ENCODE measurements at places on chromosomes 13 and 19.
A peak's percentile ranks its signal among the peaks of the same experiment; 100 is the strongest.

DNA sequence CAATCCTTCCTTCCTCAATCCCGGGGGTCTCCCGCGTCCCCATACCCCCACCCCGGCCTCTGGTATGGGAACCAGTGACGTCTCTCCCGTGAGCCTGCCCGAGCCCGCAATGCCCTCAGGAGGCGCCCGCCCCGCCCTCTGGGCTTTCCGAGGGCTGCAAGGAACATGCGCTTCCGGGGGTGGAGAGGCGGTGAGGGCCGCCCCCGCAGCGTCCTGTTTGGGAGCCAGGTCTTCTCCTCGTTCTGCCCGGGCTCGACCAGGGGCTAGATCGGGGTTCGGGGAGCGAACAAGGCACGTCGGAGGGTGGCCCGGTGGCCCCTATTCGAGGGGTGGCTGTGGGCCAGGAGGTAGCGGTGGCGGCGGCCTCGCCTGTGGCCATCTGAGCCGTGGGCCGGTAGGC is 6.6 kb upstream of the TEX101 start:
- no peak for DNase-seq

DNA sequence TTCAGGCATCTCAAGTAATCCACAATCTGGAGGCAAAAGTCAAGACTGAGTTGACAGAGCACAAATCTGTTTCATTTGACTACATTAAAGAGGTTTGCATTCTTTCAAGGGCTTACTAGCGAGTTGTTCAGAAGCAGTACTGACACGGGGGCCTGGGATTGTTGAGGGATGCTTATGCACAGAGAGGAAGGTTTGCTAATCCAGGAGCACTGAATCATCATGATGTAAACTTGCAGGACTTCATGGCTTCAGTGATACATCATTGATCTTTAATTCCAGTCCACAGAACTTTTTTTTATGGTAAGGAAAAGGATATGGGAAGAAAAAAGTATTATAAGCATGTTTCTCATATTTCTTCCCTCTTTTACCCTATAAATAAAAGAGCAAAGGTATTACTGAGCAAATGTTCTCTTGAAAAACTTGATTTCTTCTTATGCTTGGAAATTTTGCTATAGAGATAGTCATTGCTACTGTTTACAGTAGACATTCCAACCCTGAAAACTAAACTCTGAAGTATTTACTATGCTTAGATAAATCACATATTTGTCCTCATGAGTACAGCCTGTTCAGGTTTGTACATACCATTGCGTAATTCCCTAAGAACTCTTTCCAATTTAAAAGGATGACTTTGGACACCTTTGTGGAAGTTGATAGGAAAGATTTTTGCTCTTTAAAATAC is 65.8 kb upstream of the KPNA3 start:
- no peak for DNase-seq

DNA sequence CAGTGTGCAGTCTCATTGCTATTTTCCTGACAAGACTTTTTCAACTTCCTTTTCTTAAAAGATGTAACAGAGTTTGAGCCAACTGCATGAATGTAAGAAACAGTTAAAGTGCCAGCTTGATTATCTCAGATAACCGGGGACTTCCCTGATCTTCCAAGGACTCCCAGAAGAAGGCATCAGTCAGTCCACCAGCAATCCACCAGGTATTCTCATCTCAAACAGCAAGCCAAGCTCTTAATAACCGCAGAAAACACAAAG is 350.1 kb downstream of the LIG4 start:
- no peak for DNase-seq

GRCh38 chr19:39174558-39175544 is 21.9 kb upstream of the NCCRP1 start:
- DNase-seq: no peak

- no peak for DNase-seq
Observed at GRCh38 chr13:104461049-104461448, 1394.8 kb upstream of the SLC10A2 start.

- no peak for DNase-seq
Observed at GRCh38 chr13:51663973-51664957, 80.0 kb downstream of the WDFY2 start.

DNA sequence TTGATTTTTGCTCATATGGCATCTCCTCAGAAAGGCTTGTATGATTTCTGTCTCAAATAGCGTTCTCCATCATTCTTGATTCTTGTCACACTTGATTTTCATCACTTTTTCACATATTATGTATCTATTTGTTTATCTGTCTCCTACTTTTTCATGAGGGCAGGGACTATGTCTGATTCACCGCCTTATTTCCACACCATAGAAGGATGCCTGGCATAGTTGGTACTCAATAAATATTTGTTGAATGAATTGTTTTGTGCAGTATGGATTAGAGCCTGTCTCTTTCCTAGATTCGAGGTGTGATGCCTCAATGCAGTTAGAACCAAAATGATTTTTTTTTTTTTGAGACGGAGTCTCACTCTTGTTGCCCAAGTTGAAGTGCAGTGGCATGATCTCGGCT is 12.1 kb downstream of the SAE1 start:
- no peak for DNase-seq

DNA sequence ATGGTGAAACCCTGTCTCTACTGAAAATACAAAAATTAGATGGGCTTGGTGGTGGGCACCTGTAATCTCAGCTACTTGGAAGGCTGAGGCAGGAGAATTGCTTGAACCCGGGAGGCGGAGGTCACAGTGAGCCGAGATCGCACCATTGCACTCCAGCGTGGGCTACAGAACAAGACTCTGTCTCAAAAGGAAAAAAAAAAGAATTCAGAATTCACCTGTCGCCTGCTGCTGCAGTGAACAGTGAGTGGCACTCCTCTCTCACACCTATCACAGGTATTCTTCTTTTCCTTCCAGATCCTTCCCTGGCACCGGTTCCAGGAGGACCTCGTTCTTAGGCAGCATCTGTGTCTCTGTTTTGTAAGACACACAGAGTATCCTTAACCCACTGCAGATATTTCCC is 5.8 kb upstream of the MVB12A start:
- no peak for DNase-seq

GRCh38 chr19:42324655-42325307 is 654 bp upstream of the MEGF8 start:
- no peak for DNase-seq

- DNase-seq: no peak
Observed at GRCh38 chr13:40401911-40402776, 264.3 kb downstream of the FOXO1 start.

GRCh38 chr19:44525721-44526430 is 3.6 kb downstream of the CEACAM20 start:
- no peak for DNase-seq

DNA sequence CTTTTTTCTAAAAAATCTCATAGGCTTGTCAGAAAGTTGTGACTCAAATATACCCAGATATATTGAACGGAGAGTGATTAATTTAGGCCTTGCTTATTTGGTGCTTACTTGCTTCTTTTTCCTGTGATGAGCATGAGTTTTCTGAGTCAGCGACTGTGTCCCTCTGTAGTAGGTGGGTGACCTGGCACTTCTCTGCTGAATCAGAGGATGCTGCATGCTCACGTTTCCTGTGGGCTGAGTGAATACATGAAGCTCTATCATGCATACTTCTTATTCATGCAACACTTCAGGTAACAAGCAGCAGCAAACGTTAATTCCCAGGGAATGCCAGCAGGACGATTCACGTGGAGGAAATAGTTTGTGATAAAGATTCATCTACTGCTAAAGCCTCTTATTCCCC is 245.0 kb downstream of the KLF5 start:
- no peak for DNase-seq

GRCh38 chr19:53844849-53845246 is 20.7 kb upstream of the NLRP12 start:
- no peak for DNase-seq

DNA sequence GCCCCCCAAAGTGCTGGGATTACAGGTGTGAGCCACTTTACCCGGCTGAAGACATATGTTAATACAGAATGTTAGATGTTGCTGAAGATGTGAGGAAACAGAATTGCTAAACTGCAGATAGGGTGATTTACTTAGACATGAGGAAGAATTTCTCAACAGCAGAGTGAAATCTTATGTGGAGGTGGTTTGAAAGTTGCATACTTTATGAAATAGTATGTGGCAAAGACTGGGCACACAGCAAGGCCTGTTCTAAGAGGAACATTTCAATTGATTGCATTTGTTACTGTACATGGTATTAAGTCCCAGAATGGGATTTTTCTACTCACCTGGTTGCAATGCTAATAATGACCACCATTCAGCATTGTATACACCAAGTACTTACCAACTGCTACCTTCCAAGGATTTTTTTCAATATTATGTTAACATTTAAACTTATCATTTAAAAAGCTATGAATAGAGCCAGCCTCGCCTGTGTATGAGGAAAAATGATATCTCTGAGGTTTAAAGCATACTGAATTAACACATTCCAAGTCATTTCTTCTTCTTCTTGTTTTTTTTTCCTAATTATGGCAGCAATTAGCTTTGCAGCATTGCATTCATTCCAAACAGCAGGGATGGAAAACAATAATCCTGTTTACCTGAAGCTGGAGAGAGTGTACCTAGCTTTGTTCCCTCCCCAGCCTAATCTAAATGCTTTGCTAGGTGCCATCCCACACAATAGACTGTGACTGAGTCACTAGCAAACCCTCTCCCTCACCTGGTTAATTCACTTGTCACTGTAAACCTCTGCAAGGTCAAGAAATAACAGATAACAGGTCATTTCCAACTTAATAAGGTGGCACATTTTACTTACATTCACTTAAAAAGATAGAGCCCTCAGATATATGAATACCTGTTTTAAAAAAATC is 19.4 kb upstream of the KLF5 start:
- DNase-seq: no peak

GRCh38 chr13:50144246-50145160 is 129.3 kb downstream of the KCNRG start:
- no peak for DNase-seq

DNA sequence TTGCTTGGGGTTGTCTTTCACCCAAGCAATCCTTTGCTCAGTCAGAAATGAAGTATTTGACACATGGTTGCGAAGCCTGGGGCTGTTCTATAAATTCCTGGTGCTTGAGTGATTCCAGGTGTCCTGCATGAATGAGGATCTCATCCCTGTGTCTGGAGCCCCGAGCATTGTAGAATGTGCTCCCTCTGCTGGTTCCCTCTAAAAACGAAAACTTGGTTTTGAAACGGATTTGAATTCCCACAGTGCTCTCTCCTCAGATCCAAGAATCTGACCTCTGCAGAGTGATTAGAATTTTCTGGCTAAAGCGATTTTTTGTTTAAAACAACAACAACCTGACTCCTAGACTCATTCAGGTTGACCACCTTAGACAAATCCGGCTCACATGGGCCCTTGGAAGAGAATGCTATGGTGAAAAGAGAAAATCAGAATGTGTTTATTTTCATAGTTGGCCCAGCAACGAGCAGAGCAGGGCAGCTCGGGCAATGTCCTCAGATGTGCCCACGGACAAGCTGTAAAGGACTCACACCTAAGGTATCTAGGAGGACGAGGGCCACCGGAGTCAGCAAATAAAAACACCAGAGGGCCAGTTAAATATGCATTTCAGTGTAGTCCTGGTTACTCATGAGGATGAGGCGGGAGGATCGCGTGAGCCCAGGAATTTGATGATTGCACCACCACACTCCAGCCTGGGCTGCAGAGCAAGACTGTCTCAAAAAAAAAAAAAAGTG is 8.7 kb upstream of the ATP12A start:
- no peak for DNase-seq

GRCh38 chr19:1018393-1018792 is 2.5 kb downstream of the TMEM259 start:
- peak; percentile 44 for DNase-seq

GRCh38 chr13:73816702-73817101 is 317.5 kb downstream of the KLF12 start:
- no peak for DNase-seq

- DNase-seq: no peak
Observed at GRCh38 chr13:59330764-59331163, 833.0 kb downstream of the DIAPH3 start.

DNA sequence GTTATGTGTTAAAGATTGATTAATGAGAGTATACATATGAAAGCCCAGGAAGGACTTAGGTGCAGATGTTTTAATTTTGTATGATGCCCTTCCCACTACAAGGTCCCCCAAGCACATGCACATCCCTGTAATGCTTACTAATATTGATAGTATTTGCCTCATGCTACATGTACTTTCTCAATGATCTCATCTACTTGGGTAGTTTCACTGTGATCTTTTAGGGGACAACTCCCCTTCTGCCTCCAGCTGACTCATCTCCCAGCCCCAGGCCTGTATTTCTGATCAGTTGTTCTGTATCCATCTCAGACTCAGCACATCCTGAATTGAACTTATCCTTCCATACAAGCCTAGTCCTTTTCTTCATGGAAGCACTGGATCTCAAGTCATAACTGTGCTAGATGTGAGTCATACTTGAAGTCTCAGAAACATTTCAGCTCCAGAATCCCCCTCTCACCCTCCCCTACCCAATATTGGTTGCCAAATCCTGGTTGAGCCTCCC is 49.4 kb upstream of the INTS6 start:
- no peak for DNase-seq

- no peak for DNase-seq
Observed at GRCh38 chr13:113491982-113492381, 1.5 kb upstream of the DCUN1D2 start.

DNA sequence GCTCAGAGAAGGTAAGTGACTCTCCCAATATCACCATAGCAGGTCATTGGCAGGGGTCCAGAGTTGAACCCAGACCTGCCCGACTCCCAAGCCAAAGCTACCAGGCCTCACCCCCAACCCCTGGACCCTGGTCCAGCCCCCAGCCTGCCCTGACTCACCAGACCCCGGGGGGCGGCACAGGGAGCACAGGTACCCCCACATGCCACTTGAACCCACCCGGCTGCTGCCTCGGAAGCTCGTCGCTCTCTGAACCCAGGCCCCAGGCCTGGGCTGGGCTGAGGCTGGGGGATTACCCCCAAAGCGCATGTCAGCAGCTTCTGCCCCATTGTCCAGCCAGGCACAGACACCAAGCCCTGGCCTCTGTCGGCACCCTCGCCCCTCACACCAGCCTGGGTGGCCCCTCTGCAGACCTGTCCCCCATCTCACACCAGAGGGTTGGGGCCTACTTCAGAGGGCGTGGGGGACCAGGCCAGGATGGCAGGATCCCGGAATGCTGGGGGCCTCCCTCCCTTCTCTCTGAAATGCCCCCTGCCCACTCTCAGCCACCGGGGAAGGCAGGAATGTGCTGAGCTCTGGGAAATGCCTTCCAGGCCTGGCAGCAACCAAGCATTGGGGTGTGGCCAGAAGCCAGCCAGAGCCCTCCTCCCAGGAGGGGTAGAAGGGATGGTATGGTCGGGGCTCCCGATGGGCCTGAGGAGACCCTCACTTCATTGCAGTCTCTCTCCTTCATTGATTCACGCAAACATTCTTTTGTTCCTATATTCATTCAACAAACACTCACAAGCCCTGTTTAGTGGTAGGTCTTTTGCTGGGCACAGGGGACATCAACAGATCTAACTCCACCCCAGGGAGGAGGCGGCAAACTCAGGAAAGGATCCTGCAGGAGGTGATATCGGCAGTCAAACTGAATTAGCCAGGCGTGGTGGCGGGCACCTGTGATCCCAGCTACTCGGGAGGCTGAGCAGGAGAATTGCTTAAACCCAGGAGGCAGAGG is 1.7 kb upstream of the PRX start:
- DNase-seq: no peak

- no peak for DNase-seq
Observed at GRCh38 chr19:5805462-5806132, 730 bp downstream of the NRTN start.

GRCh38 chr13:44622261-44622660 is 46.1 kb upstream of the TSC22D1 start:
- no peak for DNase-seq
